ENCODE measurements at places on chromosomes 1 and 21. TPM values are rescaled to one million over a fixed set of nuclear protein-coding genes. Genes with fewer than 3 reads are reported as not detected.

Gene ITLN2
- total RNA-seq: not detected

Gene REN
- total RNA-seq: not detected

Gene PSRC1
- 11.4 TPM for total RNA-seq

Gene CCDC181
- total RNA-seq: 0.66 TPM

Gene OR2T11
- total RNA-seq: not detected

Gene CELA3A
- not detected for total RNA-seq

Gene ADAM30
- total RNA-seq: not detected

Gene SIM2
- 4.7 TPM for total RNA-seq

Gene BCL2L15
- 0.75 TPM for total RNA-seq

Gene LRRC39
- total RNA-seq: 183 TPM

Gene IL12RB2
- total RNA-seq: 1.2 TPM

Gene PROX1
- 6.9 TPM for total RNA-seq

Gene MCOLN3
- 1.1 TPM for total RNA-seq

Gene NBPF4
- not detected for total RNA-seq

Gene HRNR
- total RNA-seq: not detected

Gene ROR1
- total RNA-seq: 10.5 TPM

Gene TCHH
- total RNA-seq: under 0.01 TPM

Gene RGS8
- 0.04 TPM for total RNA-seq

Gene ARID4B
- 22.5 TPM for total RNA-seq

Gene TIAM1
- 14.1 TPM for total RNA-seq

Gene CELA2A
- total RNA-seq: 0.13 TPM

Gene C1orf87
- 0.71 TPM for total RNA-seq

Gene PRKACB
- total RNA-seq: 17.9 TPM

Gene DMRTA2
- 0.04 TPM for total RNA-seq

Gene LINGO4
- total RNA-seq: 0.22 TPM

Gene CACNA1E
- 0.22 TPM for total RNA-seq

Gene RNU1-3
- 2,384 TPM for total RNA-seq

Gene RIPPLY3
- 0.09 TPM for total RNA-seq

Gene HES2
- total RNA-seq: not detected

Gene ABCB10
- total RNA-seq: 13.8 TPM

Gene VWA5B1
- total RNA-seq: 0.04 TPM

Gene LEPR
- 15.5 TPM for total RNA-seq

Gene SH3BGR
- 105 TPM for total RNA-seq

Gene CR1L
- total RNA-seq: 0.22 TPM

Gene FAM72B
- 1.5 TPM for total RNA-seq

Gene KAZN
- 5.1 TPM for total RNA-seq

Gene TTF2
- total RNA-seq: 12.1 TPM

Gene OR2T33
- not detected for total RNA-seq

Gene CLCA2
- not detected for total RNA-seq

Gene LRRC7
- total RNA-seq: 9.2 TPM

Gene RBP7
- 5.7 TPM for total RNA-seq

Gene CBR1
- total RNA-seq: 24.6 TPM

Gene GFI1
- total RNA-seq: 0.13 TPM

Gene RHD
- 0.35 TPM for total RNA-seq

Gene WDR4
- 5.5 TPM for total RNA-seq

Gene SPRR2G
- total RNA-seq: not detected

Gene RCSD1
- 40.8 TPM for total RNA-seq

Gene PRRX1
- 222 TPM for total RNA-seq

Gene FHAD1
- total RNA-seq: 1.7 TPM

Gene TAS1R1
- 2.7 TPM for total RNA-seq
